ENCODE measurements at places on chromosomes 5 and 9.
A peak's percentile ranks its signal among the peaks of the same experiment; 100 is the strongest.

- no peak for DNase-seq
These were observed 567.7 kb downstream of the TLR4 start for GRCh38 chr9:118271936-118272335.

GRCh38 chr5:141940695-141941271 is 17.1 kb downstream of the DELE1 start:
- DNase-seq, result no peak

- no peak for DNase-seq
These were observed 124.0 kb downstream of the CETN3 start for GRCh38 chr5:90285581-90285980.

DNA sequence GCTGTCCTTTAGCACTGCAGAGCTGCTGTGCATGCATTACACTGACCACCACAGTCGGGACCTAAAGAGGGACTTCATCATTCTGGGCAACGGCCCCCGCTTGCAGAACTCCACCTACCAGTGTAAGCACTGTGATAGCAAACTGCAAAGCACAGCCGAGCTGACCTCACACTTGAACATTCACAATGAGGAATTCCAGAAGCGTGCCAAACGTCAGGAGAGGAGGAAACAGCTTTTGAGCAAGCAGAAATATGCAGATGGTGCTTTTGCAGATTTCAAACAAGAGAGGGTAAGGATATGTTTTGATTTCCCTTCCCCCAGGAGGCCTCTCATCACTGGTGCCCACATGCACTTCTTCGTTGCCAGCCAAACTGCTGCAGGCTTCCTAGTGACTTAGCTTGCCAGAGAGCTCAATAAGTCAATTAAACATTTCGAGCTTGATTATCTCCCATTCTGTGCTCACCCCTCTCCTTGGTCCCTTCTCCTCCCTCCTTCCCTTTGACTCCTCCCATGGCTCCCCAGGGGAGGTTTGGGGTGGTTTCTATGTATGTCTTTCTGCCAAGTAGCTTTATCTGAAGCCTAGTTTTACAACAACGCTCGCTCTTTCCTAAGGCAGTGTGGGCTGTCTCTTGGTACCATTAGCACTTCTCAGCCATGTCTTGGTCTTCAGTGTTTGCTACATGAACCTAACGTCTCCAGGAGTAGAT is 66.7 kb downstream of the ZNF462 start:
- DNase-seq, result no peak

GRCh38 chr9:35489313-35490154 is at the start of gene RUSC2:
RUSC2 (plus strand) TSS chr9:35490111; CDS start chr9:35546522, 56,411 bp downstream.
- DNase-seq, result peak; percentile 97

DNA sequence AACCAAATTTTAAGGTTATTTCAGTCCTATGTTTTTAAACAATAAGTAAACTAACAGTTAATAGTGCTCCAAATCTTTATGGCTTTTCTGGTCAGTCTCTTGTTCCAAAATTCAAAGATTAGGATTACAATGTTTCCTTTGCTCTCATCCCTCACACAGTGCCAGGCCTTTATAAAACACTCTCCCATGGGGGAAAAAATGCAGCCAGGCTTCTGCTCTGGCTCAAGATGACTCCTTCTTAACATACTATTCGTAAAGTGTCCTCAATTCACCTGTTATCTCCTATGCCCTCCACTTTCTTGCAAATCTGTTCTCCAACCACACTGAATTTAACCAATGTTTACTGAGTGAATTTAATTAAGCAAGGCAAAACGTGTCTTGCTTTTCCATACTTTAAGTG is 1.4 kb downstream of the CEP120 start:
- no peak for DNase-seq
